Dermis blood vessel endothelial cell (primary cell): ENCODE measurements at places on chromosomes 2 and 18.
A peak's percentile ranks its signal among the peaks of the same experiment; 100 is the strongest.

DNA sequence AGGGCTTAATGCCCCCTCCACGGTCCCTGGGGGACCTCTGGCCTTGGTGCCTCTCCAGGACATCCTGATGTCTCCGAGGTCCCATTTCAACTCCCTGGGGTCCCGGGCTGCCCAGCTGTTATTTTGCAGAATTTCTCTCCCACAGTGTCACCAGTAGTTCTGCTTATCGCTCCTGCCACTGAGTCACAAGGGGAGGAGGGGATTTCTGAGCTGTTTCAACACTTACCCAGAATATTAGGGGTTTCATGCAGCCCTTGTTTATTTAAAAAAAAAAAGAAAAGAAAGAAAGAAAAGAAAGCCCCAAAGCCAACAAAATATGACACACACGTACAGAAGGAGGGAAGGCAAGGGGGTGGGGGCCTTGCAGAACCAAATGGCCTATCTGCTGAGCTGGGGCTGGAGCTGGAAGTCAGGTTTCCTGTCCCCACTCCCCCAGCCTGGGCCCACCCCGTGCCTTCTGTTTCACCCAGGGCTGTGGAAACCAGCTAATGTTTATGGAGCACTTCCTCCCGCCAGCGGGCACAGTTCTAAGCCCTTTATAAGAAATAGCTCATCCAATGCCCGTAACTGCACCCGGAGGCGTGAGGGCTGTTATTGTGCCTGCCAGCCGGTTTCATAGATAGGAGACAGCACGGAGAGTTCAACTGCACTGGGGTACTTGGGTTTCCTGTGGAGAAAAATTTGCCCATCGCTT is 8.4 kb upstream of the ARID5A start:
- peak; percentile 51 for DNase-seq

DNA sequence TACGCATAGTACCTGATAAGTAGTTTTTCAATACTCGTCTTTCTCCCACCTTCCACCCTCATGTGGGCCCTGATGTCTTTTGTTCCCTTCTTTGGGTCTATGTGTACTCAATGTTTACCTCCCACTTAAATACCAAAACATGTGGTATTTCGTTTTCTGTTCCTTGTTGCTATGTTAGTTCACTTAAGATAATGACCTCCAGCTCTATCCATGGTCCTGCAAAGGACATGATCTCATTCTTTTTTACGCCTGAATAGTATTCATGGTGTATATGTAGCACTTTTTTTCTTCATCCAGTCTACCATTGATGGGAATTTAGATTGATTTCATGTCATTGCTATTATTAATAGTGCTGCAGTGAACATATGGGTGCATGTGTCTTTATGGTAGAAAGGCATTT is 310.4 kb upstream of the VWC2L start:
- no peak for DNase-seq

- peak; percentile 24 for DNase-seq
Measured at GRCh38 chr2:224085246-224085645, 46.2 kb upstream of the SERPINE2 start.

- DNase-seq: no peak
Measured at GRCh38 chr2:176157499-176158185, 535 bp downstream of the HOXD3 start.

DNA sequence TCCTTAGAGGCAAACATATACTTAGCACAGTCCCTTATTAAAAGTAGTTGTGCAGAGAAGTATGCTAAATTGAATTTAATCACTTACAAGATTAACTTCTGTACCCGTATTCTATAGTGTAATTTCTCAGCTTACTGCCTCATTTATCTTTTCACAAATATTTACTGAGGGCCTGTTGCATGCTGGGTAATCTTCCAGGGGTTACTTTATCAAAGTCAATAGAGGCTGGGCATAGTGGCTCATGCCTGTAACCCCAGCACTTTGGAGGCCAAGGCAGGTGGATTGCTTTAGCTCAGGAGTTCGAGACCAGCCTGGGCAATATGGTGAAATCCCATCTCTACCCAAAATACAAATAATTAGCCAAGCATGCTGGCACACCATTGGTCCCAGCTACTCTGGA is 111.7 kb upstream of the RAB27B start:
- no peak for DNase-seq

DNA sequence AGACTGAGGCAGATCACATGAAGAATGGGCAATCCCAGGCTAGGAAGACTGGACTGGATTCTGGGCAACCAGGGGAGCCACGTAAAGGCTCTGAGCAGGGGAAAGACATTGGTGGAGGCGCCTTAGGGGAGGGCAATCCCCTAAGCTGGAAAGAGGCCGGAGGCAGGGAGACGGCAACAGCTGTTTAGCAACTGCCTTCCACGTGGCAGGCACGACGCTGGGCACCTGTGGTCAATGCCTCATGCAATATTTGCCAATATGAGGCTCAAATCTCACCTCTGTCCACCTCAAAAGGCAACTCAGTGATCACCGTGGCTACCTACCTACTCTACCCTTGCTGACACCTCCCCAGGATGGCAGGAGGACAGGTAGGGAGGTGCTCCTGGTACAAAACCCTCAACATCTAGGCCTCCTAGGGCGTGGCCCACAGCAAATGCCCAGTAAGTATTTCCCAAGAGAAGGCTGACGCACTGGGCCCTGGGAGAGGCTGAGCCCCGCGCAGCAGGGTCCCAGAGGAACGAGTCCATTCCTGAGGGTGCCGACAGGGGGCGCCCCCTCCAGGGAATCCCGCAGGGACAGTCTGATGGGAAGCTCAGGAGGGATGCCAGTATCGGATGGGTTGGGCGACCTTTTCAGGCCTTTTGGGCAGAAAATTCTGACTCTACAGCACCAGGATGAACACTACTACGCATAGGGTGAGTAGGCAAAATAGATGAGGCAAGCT is 8.9 kb downstream of the BOLA3 start:
- no peak for DNase-seq

- DNase-seq: peak; percentile 72
Measured at GRCh38 chr18:48949606-48950535, 894 bp downstream of the SMAD7 start.

DNA sequence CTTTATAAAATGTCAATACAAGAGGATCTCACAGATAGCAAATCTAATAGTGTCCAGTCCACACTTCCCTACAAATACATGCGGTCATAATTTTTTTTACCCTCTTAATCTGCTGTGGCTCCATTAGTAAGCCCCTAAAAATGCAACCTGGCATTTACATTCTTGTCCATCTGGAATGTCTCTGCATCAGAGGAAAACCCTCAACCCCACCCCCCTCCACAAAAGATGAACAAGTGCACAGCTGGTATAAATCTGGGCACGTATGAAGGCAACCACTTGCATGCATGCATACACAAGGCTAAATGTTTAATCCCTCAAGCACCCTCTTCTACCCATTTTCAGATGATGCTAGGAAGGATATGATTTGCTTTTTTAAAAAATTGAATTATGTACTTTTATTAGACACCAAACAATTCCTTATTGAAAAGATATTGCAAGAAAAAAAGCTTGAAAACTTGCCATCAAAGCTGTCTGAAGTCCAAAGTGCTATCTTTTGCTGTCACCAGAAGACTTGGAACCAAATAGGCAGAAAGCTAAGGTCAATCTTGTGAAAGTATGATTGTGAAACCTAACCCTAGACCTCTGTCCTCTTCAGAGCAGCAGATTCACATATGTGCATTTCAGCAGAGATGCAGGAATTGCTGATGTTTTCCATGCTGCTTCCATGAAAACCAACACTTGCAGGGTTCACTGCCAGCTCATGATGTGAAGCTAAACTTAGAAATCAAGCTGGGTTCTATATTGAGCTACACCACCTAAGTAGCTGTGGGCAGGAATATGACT is 39.0 kb downstream of the IRS1 start:
- DNase-seq: no peak

DNA sequence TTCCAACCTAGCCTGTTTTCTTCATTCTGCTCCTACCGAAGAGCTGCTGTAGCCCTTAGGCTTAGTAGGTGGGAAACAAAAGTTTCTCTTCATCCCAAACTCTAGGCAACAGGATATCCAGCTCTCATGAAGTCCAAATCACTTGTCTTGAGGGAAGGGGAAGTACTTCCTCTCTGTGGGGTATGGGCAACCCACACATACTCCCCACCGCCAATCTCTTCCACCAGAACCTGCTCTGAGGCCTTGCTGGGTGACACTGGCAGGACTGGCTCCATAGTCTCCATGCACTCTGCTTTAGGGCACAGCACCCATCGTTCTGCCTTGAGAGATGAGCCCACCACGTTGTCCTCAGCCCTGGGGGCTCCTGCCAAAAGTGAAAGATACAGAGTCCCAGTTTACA is 173.0 kb downstream of the NCK2 start:
- no peak for DNase-seq

- DNase-seq: no peak
Measured at GRCh38 chr18:1150344-1150743, 245.7 kb downstream of the ADCYAP1 start.

GRCh38 chr18:48828194-48828545 is 122.6 kb downstream of the SMAD7 start:
- DNase-seq: no peak

DNA sequence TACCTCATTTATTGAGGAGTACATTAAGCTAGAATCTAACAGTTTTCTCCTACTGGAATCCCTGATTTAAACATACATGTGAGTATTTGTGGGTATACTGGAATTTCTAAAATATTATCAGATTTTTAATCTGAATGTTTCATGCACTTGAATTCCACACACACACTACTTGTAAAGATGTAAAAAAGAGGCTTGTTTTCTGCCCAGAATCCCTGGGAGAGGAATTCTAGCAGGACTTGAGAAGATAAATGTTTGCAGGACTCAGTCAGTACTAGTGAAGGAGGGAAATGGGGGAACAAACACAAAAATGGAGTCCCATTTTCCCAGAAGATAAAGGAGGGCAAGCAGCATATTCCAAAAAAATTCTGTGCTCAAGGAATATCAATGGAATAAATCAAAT is 17.0 kb downstream of the COL5A2 start:
- no peak for DNase-seq

- DNase-seq: no peak
Measured at GRCh38 chr2:9650119-9650821, 19.5 kb upstream of the YWHAQ start.

DNA sequence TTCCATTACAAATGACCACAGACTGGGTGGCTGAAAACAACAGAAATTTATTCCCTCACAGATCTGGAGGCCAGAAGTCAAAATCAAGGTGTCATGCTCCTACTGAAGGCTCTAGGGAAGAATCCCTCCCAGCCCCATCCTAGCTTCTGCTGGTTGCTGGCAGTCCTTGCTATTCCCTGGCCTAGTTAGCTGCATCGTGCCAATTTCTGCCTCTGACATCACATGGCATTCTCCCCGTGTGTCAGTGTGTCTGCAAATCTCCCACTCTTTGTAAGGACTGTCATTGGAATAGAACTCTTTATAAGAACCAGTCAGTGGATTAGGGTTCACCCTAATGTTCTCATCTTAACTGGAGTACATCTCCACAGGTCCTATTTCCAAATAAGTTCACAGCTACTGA is 30.5 kb upstream of the NCKAP5 start:
- no peak for DNase-seq

- DNase-seq: peak; percentile 33
Measured at GRCh38 chr2:191262436-191262835, 17.2 kb downstream of the MYO1B start.

DNA sequence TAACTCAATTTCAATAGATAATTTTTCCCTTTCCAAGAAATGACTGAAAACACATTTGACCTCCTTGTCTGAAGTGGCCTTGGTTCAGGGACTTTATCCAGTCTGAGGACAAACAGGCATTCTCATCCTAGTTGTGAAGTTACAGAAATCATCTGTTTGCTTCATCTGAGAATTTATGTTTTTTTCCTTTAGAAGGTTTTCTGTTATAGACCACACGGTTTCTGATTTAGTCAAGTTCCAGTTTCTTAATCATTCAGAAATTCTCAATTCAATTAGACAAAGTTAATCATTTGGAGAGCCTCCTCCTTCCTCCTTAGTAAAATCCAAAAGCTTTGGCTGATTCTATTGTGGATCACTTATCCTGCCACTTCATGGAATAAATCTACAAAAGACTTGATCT is 60.9 kb downstream of the ICOS start:
- DNase-seq: no peak

DNA sequence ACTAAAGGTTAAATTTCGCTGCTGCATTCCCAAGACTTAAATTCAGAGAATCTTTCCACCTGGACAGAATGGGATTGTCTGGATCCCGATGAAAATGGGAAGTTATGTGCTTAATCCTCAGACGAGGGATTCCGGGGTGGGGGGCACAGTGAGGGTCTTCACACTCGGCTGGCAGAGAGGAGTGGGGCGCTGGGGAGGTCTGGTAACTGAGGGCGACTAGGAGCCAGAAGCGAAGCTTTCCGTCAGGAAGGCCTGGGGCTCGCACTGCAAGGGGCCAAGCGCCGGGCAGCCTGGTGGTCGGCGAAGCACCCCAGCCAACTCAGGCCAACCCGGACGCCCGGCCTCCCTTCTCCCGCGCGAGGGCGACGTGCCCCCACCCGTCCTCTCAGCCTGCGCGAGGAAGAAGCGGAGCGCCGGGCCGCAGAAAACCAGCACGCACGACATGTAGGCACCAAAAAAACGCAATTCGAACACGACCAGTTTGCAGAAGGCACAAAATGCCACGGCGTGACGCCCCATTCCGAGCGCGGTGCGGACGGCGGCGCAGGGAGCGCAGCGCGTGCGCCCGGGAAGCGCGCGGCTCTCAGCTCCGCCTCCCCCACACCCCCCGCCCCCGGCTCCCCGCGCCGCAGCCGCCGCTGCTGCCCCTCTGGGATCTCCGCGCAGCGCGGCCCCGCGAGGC is 188.1 kb downstream of the ZEB2 start:
- DNase-seq: peak; percentile 81

- no peak for DNase-seq
Measured at GRCh38 chr2:233072838-233073237, 12.7 kb downstream of the INPP5D start.

GRCh38 chr18:46916551-46917107 is 678 bp downstream of the PIAS2 start:
- DNase-seq: peak; percentile 47

- DNase-seq: no peak
Measured at GRCh38 chr2:235979753-235980435, 188.3 kb downstream of the GBX2 start.

DNA sequence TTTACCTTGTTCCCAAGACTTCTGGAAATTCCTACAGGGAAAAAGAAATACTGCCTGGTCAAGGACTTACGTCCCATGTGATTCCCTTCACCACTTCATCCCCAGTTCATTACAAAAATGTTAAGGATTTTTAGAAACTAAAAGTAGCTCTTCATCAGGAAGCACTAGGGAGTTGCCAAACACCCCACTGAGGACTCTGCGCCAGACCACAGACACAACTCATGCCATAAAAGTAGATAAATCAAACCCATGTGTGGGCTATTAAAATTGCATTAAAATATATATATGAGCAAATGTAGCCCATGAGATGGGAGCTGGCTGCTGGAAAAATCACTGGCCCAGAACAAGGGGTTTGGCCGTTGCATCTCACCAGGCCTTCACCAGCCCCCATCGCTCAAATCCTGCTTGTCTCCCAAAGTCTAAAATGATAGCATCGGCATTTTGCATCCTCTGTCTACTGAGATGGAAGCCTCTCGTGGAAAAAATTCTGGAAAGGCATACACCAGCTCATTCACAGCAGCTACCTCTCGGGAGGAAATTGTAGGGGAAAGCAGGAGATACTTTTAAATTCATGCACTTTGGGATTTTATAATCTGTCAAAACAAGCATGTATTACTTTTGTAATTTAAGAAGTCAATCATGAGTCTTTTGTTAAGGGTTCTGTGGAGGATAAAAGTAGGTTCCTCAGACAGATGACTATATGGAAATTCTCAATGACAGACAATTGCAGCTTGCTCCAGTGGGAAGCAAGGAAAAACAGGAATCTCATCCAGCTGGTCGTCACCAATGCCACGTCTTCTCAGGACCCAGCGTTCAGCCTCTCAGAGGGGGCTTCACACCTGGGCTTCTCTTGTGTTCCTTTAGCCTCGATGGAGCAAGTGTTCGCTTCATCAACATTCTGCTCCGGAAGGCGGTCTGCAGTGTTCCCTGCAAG is 113.9 kb downstream of the MREG start:
- no peak for DNase-seq
